Hematopoietic multipotent progenitor cell (in vitro differentiated cells): ENCODE measurements at places on chromosomes 2 and 18.

GRCh38 chr2:61784643-61785042 is 69.2 kb downstream of the FAM161A start:
- DNase-seq = no peak

DNA sequence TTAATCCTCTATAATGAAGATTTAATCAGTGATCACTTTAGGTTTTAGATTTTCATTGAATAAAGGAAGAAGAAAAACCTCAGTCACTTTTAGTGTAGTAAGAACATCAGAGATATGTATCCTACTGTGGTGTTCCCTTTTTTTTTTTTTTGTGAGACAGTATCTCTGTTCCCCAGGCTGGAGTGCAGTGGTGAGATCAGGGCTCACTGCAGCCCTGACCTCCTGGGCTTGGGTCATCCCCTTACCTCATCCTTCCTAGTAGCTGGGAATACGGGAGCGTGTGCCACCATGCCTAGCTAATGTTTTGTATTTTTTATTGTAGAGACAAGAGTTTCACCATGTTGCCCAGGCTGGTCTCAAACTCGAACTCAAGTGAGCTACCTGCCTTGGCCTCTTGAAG is 5.1 kb downstream of the SLC39A10 start:
- no peak for DNase-seq

DNA sequence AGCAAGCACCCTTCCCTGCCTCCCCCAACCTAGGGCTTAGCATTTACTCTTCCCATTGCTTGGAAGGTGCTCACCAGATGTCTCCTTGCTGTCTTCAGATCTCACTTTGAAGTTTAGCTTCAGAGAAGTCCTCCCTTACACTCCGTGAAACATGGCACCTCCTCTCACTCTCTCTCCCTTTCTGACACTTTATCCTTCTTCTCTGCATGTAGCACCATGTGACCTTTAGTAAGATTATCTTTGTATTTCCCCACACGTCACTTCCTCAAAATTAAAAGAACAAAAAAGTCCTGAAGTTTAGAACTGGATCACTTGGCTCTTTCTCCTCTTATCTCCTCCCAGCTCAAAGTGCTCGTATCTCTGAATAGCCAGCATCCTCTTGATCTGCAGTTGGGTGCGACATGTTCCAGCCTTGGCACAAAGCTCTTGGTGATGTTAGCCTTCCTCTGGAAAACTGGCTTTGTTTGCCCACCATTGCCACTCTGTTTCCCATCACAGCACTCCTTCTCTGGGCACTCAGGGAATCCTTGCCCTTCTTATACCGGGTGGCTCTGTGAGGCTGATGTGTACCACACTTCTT is 40.6 kb upstream of the EPAS1 start:
- DNase-seq = no peak

DNA sequence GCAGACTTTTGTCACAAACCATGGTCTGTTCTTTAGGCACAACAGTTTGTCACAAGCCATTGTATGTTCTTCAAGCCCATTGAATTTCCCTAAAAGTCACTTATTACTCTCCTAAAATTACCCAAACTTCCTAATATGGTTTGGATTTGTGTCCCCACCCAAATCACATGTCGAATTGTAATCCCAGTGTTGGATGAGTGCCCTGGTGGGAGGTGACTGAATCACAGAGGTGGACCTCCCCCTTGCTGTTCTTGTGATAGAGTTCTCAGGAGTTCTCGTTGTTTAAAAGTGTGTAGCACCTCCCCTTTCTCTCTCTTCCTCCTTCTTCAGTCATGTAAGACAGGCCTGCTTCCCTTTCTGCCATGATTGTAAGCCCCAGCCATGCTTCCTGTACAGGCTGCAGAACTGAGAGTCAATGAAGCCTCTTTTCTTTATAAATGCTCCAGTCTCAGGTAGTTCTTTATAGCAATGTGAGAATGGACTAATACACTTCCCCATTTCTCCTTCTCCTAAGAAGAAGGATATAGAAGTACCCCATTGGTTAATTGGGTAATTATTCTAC is 11.2 kb upstream of the GYPC start:
- DNase-seq = no peak

GRCh38 chr2:65311049-65311448 is 83.4 kb downstream of the ACTR2 start:
- DNase-seq = no peak
